ENCODE measurements at places on chromosomes 1 and 21. TPM values are rescaled to one million over a fixed set of nuclear protein-coding genes. Genes with fewer than 3 reads are reported as not detected.

Gene TMEM9
- 50.1 TPM for total RNA-seq

Gene RBP7
- 11.0 TPM for total RNA-seq

Gene LCA5L
- total RNA-seq: 0.52 TPM

Gene PRKAA2
- total RNA-seq: 56.9 TPM

Gene GMEB1
- 4.7 TPM for total RNA-seq

Gene THRAP3
- 51.7 TPM for total RNA-seq

Gene NR1I3
- not detected for total RNA-seq

Gene MRPL55
- 38.1 TPM for total RNA-seq

Gene ETV3L
- total RNA-seq: not detected

Gene F13B
- total RNA-seq: not detected

Gene LCE7A
- total RNA-seq: not detected

Measured in skeletal muscle tissue (tissue), 5 donors.